Esophagus squamous epithelium (tissue), 5 donors: ENCODE measurements at places on chromosomes 6 and 20. TPM values are rescaled to one million over a fixed set of nuclear protein-coding genes. Genes with fewer than 3 reads are reported as not detected.
A peak's percentile ranks its signal among the peaks of the same experiment; 100 is the strongest.

The CRIP3 gene
- total RNA-seq, result 0.72 TPM

The SLC35A1 gene
- 9.0 TPM for total RNA-seq

- DNase-seq, result no peak
Measured at GRCh38 chr20:15107931-15108330, 770.5 kb upstream of the FLRT3 start.

DNA sequence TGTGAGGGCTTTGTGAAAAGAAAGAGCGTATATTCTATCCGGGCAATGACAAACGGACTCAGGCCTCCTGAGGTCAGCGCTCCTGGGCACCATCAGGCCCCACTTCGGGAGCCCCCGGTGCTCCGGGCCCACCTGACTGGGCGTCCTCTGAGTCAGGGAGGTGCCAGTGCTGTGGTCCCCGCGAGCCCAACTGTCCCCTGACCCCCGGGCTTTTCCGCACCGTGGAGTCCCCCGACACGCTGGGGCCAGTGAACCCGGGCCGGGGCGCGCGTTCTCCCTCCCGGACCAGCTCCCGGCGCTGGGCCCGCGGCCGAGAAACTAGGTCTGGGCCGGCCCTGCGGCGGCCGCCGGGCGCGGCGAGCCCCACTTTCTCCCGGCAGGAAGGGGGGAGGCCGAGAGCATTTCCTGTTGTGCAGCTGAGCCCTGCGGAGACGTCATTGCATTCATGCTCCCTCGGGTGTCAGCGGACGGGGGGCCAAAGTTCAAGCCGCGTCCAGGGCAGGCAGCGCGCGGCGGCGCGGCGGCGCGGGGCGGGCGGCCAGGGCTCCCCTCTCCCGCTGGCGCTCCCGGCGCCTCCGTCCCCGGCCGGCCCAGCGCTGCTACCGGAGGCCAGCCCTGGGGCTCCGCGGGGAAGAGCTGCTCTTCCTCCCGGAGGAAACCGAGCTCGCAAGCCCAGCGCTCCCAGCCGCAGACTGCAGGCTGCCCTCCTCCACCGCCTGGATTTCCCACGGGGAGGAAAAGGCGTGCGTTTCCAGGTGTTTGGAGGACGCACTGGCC, 18.3 kb downstream of the HIVEP2 start:
- DNase-seq, result peak; percentile 14

GRCh38 chr6:124022641-124023040, 219.0 kb downstream of the NKAIN2 start:
- DNase-seq, result no peak

DNA sequence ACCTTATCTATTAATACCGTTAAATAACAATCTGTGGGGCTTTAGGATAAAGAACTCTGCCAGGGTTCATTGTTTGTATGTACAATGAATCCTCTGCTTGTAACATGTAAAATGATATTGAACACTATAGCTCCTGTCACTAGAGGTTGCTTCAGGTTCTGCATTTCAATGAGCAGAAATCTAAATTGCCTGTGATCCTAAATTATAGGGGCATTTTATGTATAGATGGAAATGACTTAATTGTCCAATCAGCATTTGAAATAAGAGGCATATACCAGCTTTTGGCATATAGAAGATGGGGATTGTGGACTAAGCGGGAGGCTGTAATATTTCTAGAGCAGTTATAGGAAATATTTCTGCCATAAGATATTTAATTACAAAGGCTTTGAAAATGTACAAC, 2.0 kb downstream of the NCOA3 start:
- DNase-seq, result no peak

GRCh38 chr20:49612127-49612738, 44.3 kb upstream of the PTGIS start:
- DNase-seq, result no peak

DNA sequence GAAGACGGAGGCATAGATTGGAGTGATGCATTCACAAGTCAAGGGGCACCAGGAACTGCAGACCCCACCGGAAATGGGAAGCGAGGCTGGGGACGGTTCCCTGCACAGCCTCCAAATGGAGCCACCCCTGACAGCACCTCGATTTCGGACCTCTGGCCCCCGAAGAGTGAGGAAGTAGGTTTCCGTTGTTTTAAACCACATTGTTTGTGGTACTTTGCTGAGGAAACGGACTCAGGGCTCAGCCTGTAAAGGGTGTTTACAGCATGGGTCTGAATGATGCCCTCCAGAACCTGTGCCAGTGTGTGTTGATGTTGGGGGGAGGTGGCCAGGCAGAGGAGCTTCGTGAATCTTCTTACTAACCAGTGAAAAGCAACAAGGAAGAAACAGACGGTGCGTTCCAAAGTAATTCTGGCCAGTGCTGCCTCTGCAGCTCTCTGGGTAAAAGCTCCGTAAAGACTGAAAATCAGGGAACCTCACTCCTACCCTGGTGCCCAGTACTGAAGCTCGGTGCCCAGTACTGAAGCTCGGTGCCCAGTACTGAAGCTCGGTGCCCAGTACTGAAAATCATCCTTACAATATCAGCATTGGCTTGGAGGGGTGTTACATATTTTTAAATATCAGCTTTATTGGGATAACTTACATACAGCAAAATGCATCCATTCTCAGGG, 30.1 kb upstream of the CCR6 start:
- DNase-seq, result no peak

The MAFB gene
- total RNA-seq, result 39.9 TPM

DNA sequence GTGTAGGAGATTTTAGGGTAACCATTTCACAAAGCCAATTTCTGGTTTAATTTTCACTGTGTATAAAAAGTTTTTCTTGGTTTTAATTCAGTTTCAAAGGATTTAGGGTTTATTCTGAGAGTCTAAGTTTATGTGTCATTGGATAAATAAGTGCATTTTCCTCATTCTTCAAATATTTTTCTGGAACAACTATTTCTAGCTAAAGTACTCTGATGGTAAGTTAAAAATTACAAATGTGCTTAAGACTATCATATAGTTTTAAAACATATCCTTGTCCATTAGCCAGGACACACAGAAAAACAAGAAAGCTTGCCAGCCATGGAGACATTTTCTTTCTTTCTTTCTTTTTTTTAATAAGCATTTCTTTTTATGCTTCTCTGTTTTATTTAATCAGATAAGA, 333.0 kb downstream of the RFPL4B start:
- DNase-seq, result no peak

GRCh38 chr6:34745277-34746103, 11.8 kb upstream of the SNRPC start:
- DNase-seq, result no peak

The TFAP2C gene
- 34.0 TPM for total RNA-seq

The RPS21 gene
- total RNA-seq, result 819 TPM

- no peak for DNase-seq
Measured at GRCh38 chr6:130390890-130391289, 25.1 kb downstream of the TMEM200A start.

DNA sequence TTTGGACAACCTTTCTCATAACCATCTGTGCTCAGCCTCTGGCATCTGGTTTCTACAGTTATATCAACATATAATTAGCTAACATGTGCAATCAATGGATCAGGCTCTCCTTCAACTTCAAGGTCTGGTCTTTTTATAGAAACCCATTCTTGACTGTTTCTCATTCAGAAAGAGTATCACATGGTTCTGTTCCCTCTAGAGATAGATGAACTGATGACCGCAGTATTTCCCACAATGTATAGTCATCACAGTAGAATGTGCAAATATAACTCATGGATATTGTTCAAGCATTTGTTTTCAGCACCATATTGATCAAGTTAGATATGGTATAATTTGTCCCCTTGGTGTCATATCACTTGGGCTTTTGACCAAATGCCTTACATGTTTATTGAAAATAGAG, 656.2 kb downstream of the FRK start:
- DNase-seq, result no peak
